ENCODE measurements at places on chromosomes 2 and 18.

DNA sequence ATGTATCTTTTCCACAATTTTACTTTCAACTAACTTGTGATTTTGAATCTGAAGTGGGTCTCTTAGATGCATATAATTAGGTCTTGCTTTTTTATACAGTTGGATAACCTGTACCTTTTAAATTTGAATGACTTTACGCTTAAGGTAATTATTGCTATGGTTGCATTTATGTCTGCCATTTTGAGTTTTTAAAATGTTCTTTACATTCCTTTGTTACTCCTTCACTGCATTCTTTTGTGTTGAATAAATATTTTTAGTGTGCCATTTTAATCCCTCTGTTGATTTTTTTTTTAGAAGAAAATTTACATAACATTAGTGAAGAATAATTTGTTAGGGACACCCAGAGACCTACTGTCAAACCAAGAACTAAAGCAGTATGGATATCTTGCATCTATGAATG lies 65.3 kb downstream of the BIRC6 start:
- no peak for DNase-seq

DNA sequence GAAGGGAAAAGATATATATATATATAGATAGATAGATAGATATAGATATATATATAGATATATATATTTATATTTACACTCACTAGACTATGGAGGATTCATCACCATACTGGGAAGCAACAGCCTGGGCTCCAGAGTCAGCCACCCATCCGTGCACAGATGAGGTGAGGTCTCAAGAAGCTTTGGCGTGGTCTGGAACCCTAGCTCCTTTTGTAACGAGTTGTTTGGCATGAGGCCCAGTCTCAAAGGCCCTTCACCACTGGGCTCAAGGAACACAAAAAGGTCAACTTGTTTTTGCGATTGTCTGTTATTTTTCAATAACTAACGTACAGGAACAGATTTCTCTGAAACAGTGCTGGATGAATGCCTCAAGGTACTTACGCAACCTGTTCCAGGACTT lies 448.7 kb downstream of the CMPK2 start:
- no peak for DNase-seq

GRCh38 chr2:175688243-175688642 lies 313.8 kb downstream of the LNPK start:
- DNase-seq: no peak

- no peak for DNase-seq
Observed at GRCh38 chr2:119218478-119219064, 5.1 kb upstream of the STEAP3 start.

DNA sequence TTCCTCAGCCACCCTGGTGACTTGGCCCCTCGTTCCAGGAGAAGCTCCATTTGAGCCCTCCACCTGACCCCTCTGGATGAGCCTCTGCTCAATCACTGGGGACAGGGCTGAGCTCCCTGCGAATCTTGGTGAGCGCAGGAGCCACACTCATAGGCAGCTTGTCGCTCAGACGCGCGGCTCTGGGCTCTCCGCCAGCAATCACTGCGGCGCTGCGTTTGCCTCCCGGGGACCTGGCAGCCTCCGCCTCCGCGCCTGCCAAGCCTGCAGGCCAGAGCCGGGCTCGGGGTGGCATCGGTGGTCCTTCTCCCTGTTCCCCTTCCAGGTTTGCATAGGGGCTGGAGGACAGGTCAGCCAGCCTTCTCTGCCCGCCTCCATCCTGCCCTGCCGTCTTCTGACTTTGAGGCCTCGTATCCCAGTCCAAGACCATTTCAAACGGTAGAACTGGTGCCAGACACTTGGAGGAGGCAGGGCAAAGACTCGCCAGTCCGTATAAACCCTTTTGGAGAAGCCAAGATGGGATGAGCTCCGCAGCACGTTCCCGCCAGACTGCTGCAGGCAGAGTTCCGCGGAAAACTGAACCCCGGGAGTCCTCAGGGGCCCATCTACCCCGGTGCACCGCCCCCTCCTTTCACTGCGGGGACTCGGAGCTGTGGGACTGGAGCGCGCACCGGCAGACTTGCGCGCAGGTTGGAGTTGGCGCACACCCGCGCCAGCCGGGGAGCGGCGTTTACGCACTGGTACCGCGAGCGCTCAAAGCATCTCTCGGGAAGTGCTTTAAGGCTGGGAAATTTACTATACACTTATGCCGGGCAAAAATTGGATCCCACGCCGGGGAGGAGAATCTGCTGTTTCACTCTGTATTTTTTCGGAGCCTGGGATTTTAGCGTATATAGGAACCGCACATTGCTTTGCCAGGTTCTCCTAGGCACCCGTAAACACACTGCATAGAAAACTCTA lies 1.1 kb upstream of the TACR1 start:
- DNase-seq: no peak
